ENCODE measurements at places on chromosomes 2 and 18.

DNA sequence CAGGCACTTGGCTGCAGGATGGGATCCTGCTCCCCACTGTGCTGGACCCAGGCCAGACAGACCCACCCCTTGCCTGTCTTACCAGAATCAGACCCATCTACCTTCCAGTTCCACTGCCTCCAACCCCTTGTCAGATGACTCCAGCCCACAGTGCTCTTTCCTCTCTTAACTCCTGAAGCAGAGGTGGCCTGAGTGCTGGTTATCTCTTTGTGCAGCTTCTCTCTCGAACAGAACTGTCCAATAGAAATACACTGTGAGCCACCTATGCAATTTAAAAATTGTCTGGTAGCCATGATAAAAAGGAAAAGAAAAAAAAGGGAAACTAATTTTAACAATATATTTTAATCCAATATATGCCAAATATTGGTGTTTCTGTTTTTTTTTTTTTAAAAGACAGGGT, 160.2 kb upstream of the SMAD2 start:
- no peak for DNase-seq

GRCh38 chr18:59834267-59834666, 65.5 kb upstream of the PMAIP1 start:
- no peak for DNase-seq

GRCh38 chr18:74388227-74388626, 68.9 kb downstream of the DIPK1C start:
- DNase-seq = no peak

GRCh38 chr2:40477361-40477760, 25.5 kb upstream of the SLC8A1 start:
- DNase-seq = no peak

DNA sequence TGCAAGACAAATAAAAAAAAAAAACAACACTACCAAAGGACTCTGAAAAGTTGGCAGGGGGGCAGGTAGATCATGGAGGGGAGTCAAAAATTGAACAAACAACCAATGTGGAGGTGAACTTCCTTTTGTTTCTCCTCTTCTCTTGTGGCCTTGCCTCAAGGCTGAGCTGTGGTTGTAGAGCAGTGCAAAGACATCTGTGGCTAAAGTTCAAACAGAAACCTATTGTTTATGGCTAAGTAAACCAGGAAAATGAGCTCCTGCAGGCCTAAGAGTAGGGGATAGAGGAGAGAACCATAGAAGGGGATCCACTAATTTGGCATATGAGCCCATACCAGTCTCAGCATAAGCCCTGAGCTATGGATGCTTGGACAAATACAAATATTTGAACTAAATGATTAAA, 40.2 kb upstream of the EGR4 start:
- DNase-seq = no peak

GRCh38 chr2:98799375-98800329, 68.7 kb upstream of the MGAT4A start:
- DNase-seq = no peak

DNA sequence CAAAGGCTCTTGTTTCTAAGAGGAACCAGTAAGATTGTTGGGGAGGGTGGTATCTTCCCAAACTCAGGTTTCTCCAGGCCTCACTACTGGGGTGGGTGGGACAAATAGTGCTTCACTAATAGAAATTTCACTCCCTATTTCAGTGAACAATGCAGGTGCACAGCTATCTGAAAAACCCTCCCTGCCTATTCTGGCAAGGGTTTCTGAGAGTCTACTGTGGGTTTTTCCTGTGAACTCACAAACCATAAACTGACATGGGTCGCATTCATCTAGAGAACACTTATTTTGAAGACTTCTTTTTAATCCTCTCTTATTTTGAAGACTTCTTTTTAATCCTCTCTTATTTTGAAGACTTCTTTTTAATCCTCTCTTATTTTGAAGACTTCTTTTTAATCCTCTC, 4.4 kb downstream of the IL36A start:
- DNase-seq = no peak

- DNase-seq = no peak
These were observed 159.3 kb upstream of the MYCN start for GRCh38 chr2:15780912-15781574.

- DNase-seq = no peak
These were observed 449 bp upstream of the ATRAID start for GRCh38 chr2:27211241-27211942.

DNA sequence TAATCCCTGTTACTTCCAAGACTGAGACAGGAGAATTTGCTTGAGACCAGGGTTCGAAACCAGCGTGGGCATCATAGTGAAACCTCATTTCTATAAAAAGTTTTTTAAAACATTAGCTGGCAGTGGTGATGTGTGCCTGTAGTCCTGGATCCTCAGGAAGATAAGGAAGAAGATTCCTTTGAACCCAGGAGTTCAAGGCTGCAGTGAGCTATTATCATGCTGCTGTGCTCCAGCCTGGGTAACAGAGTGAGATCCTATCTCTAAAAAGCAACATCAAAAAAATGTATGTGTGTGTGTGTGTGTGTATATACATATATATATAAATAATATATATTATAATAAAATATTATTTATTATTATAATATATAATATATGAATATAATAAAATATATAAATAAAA, 1417.6 kb upstream of the CDH2 start:
- no peak for DNase-seq

GRCh38 chr2:240308111-240308651, 127.3 kb upstream of the GPC1 start:
- no peak for DNase-seq

GRCh38 chr2:8548619-8549150, 133.2 kb upstream of the ID2 start:
- no peak for DNase-seq

DNA sequence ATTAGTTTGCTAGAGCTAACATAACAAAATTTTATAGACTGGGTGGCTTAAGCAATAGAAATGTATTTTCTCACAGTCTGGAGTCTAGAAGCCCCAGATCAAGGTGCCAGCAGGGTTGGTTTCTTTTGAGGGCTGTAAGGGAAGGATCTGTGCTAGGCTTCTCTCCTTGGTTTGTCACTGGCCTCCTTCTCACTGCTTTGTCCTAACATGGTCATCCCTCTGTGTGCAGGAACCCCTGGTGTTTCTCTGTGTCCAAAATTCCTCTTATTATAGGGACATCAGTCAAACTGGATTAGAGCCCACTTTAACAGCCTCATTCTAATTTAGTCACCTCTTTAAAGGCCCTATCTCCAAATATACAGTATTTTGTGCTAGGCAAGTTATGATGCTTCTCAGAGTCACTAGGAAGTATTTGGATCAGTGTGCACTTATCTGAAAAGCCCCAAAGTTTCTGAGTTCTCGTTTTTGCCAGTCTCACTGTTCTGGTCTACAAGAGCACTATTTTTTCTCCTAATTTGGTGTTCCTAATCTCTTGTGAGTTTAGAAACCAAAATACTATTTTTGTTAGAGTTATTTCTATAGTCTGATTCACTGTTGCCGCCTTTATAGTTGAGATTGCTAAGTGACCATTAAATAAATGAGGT, 29.0 kb downstream of the ZC3H6 start:
- DNase-seq = no peak
